ENCODE measurements at places on chromosomes 7 and 10.

GRCh38 chr10:60189861-60190475 is 199.7 kb downstream of the ANK3 start:
- no peak for DNase-seq

GRCh38 chr10:110448682-110449418 is 48.9 kb upstream of the DUSP5 start:
- DNase-seq, result no peak

GRCh38 chr10:44806950-44807349 is 104.2 kb upstream of the TMEM72 start:
- DNase-seq, result no peak

GRCh38 chr7:81664304-81664703 is 105.5 kb downstream of the HGF start:
- DNase-seq, result no peak

GRCh38 chr10:68133523-68133922 is 24.2 kb downstream of the MYPN start:
- no peak for DNase-seq

GRCh38 chr7:105096306-105096705 is 82.3 kb downstream of the KMT2E start:
- no peak for DNase-seq

GRCh38 chr10:72524489-72524888 is 101.4 kb downstream of the MICU1 start:
- DNase-seq, result no peak

DNA sequence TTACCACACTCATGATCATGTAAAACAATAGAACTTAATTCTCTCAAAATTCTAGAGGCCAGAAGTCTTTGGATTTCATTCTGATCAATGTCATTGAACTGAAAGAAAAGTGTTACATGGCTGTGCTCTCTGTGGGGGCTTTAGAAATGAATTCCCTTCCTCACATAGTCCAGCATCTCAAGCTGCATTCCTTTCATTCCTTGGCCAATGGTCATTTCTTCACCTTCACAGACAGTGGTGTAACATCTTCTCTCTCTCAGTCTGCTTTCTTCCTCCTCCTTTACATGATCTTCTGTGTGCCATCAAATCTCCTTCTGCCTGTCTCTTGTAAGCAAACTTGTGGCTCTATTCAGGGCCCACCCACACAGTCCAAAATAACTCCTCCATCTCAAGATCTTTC is 735.3 kb downstream of the SUGCT start:
- DNase-seq, result no peak

DNA sequence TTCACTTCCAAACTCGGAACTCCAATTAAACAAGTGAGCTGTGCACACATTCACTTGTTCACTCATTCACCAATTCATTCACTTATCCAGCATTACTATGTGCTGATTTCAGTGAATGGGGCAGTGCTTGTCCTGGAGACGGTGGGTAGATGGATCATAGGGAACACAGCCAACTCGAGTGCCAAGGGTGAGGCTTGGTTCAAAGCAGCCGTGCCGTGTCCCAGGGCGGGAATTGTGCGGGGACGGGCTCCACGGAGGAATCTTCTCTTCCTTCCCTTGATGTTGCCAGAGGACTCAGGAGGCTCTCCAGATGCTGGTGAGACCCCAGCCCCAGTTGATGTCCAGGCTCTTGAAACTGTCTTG is 2.9 kb downstream of the SH2D4B start:
- no peak for DNase-seq

- DNase-seq, result no peak
Measured at GRCh38 chr10:51800725-51801424, 101.5 kb upstream of the CSTF2T start.

- peak; percentile 86 for DNase-seq
Measured at GRCh38 chr10:78543749-78544362, 510.2 kb downstream of the RPS24 start.

DNA sequence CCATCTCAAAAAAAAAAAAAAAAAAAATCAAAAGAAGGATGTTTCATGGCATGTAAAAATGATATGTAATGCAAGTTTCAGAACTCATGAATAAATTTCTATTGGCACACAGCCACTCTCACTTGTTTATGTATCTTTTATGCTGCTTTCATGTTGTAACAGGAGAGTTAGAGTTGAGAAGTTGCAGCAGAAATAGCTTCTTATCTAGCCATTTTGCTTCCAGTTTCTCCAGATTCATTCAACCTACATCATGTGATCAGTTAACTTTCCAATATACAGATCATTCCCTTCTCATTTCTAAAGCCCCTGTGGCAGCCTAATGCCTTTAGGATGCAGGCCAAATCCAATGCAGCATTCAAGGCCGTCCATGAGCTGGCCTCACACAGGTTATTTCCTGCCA is 30.4 kb downstream of the ZNF786 start:
- no peak for DNase-seq

DNA sequence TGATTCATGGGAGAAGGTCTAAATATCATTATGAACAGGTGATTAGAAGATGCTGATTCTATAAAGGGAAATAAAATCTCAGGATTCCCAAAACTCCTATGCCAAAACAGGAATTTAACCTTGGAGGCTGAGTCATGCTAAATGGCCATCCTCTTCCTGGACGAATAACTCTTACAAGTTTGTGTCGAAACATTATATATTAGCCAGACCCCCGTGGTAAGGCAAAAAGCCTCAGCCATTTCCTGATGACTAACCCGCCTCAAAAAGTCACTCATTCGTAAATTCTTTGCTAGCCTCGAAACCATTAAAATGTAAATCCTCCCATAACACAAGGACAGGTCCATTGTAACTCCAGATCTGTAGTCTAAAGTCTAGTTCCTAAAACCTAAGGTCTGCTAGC is 32.0 kb downstream of the CUL2 start:
- no peak for DNase-seq

DNA sequence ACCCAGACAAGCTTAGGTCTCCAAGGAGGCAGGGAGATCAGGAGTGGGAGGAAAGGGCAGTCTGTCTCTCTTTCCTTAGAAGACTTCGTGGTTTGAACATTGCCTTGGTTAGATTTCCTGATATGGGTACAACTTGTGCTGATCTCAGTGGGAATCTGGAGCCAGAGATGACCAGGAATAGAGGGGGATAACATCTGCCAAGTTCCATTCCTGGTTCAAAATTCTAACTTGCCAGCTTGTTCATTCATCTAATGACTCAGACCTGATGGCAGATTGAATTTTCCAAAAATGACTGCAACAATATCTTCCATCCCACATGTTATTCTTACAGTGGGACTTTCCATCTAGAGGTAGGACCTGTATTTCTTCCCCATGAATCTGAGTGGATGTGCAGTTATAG is 394.3 kb upstream of the PODXL start:
- DNase-seq, result no peak

- no peak for DNase-seq
Measured at GRCh38 chr7:112462236-112462635, 12.0 kb downstream of the IFRD1 start.

GRCh38 chr7:139232377-139232717 is 1.3 kb downstream of the UBN2 start:
- DNase-seq, result no peak

DNA sequence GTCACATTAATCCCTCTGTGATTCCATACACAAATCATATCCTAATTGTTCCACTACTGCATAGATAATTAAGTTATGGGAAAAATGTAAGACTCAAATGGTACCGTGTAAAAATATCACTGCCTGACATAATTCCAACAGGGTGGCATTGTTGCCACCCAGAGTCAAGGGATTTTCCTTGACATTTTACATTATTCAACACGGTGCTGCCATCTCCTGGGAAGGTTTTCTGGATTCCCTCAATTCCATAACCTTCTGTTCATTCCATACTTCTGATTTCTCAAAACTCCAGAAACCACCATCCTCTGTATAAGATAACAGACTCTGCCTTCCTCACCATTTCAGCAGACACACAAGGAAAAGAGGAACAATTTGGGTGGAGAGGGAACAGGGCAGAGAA is 495.9 kb downstream of the XPNPEP1 start:
- DNase-seq, result no peak

- no peak for DNase-seq
Measured at GRCh38 chr7:120033114-120033513, 239.9 kb upstream of the KCND2 start.

GRCh38 chr7:187227-187927 is 5.0 kb upstream of the FAM20C start:
- DNase-seq, result no peak

DNA sequence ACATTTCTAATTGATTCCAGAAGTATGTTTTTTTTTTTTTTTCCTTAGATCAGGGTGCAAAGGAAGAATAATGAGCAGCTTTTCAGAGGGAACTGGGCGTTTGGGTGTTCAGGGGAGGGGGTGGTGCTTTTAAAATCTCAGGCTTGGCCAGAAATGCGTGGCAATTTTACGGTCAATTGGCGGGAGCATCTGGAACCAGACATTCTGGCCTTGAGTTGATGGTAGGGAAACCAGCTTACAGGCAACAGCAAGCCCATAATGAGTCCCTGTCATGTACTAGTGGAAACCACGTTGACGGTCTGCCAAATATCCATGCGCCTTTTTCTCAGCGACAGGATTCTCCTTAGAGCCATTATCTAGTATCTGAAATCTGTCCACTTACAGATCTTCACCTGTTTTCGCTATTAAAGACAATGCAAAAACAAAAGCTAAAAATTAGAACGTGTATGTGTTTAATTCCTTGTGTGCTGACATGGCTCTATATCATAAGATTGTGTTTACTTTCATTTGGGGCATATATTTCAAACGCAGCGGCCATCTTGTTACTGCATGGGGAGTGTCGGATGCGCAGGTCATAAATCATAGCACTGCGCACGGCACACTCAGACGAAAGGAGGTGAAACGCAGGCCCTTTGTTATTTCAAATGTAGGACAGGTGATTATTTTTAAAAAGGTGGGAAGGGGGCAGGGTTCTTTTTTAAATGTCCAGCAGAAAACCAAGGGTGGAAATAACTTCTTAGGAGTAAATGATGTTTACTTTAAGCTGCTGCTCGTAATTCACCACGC is 209.2 kb downstream of the AGMO start:
- no peak for DNase-seq

- no peak for DNase-seq
Measured at GRCh38 chr10:126839094-126839761, 66.0 kb upstream of the DOCK1 start.

DNA sequence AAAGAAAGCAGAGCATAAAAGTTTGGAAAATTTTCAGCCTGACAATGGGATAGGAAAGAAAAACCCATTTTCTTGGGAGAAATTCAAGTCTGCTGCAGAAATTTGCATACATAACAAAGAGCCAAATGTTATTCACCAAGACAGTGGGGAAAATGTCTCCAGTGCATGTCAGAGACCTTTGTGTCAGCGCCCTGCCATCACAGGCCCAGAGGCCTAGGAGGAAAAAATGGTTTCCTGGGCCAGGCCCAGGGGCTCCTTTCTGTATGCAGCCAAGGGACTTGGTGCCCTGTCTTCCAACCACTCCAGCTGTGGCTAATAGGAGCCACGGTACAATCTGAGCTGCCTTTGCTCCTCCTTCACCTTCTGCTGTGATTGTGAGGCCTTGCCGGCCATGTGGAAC is 189.1 kb upstream of the PITRM1 start:
- no peak for DNase-seq

DNA sequence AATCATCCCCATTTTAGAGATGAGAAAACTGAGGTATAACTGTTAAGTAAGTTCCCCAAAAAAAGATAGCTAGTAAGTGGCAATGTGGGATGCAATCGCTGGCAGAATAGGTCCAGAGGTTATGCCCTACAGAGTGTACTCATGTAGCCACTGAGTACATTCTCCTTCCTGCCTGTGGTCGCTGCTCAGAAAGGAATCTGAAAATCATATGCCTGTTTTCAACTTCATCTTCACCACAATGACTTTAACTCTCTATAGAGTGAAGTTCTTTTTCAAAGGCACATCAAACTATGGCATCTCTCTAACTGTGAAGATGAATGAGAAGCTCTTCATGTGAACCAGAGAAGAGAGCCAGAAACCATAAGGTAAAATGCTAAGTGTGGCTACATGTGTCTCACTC is 162.2 kb upstream of the SLC25A13 start:
- DNase-seq, result no peak

DNA sequence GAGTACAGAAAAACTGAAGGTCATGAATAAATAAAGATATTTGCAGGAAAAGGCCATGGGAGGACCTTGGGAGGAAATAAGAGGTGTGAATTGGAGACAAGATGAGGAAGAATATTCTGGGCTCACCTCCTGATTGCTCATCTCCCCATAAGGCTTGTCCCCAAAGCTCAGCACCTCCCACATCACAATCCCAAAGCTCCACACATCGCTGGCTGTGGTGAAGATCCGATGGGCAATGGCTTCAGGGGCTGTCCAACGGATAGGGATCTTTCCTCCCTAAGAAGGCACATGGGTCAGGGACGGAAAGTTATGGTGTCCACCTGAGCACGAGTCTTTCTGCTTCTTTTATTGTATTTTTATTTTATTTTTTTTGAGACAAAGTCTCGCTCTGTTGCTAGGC is 12.9 kb downstream of the ZYX start:
- DNase-seq, result no peak

- DNase-seq, result no peak
Measured at GRCh38 chr10:101484175-101484745, 103.8 kb downstream of the POLL start.

- DNase-seq, result no peak
Measured at GRCh38 chr10:118401708-118402193, 59.6 kb upstream of the FAM204A start.

DNA sequence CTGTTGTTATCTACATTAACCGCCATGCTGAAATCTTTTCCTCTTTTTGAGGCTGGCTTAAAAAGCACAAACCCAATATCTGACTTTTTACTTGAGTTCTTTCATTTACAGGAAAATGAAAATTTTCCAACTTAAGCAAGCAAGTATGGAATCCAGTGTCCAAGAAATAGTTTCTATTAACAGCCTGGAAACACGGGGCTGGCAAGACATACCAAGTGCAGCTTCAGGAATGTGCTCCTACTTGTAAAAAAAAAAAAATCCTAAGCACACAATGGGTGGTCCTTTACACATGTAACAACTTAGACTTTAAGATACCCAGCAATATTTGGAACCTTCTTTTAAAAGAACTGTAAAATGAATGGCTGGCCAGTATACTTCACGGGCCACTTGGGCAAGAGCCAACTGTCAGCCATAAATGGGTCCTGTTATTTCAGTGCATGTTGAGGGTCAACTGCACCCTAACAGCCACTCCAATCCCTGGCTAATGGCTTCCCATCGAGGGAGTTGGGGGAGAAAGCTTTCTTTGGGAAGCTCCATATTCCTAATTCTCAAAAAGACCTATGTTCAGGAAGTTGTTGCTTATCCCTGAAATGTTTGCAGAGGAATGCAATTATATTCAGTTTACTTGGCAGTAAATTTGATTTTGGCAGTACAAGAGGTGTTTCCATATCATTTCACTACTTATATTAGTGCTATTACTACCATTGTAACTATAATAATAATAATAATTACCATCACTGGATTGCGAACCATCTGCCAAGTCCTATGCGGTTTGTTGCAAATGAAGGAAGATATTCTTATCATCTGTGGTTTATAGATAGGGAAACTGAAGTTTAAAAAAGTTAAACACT is 236.4 kb upstream of the TMEM72 start:
- DNase-seq, result no peak

DNA sequence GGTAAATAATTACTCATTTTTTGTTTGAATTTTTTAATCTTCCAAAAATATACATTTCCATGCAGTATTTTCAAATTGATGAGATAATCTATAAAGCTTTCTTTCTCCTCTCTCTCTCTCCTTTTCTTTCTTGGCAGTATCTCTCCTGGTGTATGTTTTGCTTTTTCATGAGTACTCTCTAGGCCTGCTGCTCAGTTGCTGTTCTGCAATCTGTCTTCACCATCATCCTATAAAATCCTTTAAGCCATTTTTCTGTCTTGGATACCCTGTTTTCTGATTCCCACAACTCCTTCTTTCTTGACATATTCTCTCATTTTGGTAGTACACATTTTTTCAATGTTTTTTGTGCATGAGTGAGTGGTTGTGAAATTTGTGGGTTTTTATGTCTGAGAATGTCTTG is 1558.1 kb upstream of the LRRTM3 start:
- no peak for DNase-seq

Data from right cardiac atrium (tissue), 5 donors.